ENCODE measurements at places on chromosomes 4 and X.

GRCh38 chr4:17757621-17758020 is 23.8 kb downstream of the FAM184B start:
- no peak for DNase-seq

GRCh38 chr4:64780664-64781063 is 371.4 kb upstream of the TECRL start:
- no peak for DNase-seq

DNA sequence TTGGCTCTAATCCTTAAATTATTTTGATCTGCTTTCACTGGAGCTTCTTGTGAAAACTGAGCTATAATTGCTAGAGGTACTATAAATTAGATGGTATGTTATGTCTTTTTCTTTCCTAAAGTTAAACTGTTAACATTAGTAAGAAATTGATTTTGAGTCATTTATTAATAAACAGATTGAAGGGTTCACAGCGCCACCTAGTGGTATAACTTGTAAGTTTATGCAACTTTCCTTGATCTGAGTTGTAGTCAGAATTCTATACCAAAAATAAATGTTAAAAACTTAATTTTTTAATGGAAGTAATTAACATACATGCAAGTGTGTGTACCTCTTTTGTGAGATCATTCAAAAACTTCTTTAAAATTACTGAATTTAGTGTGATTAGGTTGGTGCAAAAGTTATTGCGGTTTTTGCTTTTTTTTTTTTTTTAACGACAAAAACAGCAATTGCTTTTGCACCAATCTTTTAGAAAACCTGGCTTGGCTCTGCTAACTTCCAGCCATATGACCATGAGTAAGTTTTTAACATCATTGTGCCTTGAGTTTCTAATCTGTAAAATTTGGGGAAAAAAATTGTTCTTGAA is 151.5 kb downstream of the CENPC start:
- peak; percentile 7 for DNase-seq

DNA sequence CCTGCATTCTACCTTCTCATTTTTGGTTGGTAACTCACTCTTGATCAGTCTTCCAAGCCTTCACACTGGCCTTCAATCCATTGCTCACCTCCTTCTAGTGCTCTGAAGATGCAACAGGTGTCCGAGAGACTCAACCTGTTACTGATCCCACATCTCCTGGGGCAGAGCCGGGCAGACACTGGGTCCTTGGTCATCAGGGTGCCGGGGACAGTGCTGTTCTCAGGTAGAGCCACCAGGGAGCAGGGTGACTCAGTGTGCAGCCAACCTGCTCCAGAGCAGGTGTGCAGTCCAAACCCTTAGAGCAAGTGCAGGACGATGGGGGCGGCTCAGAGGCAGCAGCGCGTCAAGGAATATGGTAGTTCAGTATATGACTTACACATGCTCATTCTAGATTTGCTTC is 188.4 kb downstream of the DHX15 start:
- DNase-seq = no peak

DNA sequence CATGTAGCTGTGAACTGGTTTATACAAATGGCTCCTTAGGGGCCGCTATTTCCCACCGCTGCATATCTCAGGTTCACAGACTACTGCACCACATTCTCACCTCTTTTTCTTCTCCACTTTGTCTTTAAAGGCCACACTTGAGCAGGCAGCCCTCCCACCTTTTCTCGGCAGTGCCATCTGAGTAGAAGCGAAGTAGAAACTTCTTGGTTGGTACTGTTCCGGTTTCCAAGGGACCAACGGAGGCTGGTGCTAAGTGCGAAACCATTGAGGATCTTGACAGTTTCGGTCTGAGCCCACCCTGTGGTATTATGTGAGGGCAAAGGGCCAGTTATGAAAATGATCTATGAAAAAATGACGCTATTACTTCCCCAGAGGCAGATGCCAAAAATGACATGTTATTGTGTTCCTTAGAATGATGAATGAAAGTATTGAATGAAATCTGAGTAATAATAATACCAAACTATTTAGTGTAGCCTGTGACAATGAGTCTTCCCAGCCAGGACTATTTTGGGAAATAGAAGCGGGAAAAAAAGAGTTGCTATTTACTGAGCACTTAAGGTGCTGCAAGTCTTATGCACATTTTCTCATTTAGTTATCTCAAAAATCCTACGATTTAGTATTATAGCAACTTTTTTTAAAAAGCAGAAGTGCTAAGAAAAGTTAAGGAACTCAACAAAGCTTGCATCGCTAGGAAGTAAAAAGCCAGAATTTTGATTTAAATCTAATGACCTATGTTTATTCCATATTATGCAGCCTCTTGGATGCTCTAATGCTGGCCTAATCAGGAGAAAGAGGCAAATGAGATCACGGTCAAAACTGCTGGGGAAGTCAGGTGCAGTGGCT is 29.6 kb upstream of the CHRNA9 start:
- peak; percentile 74 for DNase-seq

DNA sequence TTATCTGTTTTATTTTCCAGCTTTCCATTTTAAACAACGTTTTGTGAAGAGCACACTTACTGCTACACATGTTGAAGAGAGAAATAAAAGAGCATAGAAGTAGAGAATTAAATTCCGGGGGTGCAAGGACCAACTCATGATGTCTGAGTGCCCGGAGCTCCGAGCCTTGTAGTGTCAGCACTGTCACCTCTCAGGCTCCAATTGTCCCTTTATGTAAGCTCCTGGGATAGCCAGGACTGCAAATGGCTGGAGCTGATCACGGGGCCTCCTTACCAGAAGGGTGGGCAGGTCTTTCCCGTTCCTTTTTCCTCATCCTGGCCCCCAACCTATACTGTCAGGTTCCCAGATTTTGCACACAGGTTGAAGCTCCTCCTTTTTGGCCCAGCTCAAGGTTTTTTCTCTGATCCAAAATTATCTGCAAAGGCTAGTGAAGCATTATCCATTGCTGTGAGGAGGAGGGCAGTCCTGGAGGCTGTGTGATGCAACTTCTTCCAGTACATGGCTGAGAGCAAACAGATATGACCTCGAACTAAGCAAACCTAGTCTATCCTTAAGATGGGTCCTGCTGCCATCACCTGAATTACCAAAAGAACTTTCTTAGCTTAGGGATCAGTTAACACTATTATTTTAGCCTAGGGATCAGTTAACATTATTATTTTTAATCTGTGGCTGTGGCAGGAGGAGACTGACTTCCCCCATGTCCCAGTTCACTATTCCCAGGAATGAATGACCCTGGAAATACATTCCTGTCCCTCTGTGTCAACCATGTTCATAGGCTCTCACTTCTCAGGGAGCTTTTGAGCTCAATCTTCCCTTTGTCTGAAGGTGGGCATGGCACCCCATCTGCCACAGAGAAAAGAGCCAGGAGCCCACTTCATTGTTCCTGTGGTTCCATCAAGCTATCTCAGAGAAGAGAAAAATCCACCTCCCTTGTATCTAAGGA is at the start of gene FGG:
TSS of gene FGG (minus strand) at position 185 of the 943 bp plus-strand sequence. CDS start at position 138, 47 bp downstream.
- no peak for DNase-seq

- no peak for DNase-seq
Observed at GRCh38 chr4:99029852-99030251, 34.3 kb downstream of the METAP1 start.

- no peak for DNase-seq
Observed at GRCh38 chrX:144946666-144947065, 300.6 kb upstream of the SPANXN1 start.

GRCh38 chr4:23972187-23972586 is 82.3 kb upstream of the PPARGC1A start:
- DNase-seq = no peak

DNA sequence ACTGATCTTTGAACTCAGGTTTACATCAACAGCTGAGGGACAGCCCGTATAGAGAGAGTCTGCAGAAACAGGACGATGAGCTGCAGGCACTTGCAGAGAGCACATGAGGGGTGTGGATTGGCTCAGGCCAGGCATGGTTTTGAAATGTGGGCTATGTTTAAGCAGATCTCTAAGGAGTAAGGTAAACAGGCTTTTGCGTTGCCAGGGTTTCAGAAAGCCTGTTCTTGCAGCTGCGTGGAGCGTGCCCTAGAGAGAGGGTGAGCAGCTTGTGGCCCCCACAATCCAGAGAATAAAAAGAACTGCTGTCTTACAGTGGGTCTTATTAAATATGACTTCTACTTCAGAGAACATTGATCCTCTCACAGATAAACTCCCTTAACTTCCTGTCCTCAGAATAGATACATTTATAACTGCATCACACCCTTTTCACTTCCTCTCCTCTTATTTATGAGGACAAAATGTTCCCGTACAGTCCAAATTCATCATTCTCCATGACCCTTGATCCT is 64.1 kb downstream of the TMA16 start:
- no peak for DNase-seq

- DNase-seq = no peak
Observed at GRCh38 chr4:5003372-5003857, 15.8 kb downstream of the CYTL1 start.

GRCh38 chrX:1153940-1154339 is 58.5 kb downstream of the CRLF2 start:
- no peak for DNase-seq

- peak; percentile 10 for DNase-seq
Observed at GRCh38 chrX:132958091-132958703, at the start of gene HS6ST2. TSS of gene HS6ST2 (minus strand) at chrX:132958629.

- no peak for DNase-seq
Observed at GRCh38 chr4:44777115-44777514, 50.8 kb upstream of the GNPDA2 start.

- DNase-seq = no peak
Observed at GRCh38 chr4:144494280-144494679, 151.7 kb upstream of the HHIP start.

GRCh38 chrX:103817502-103817901 is 14.6 kb downstream of the RAB9B start:
- DNase-seq = no peak

DNA sequence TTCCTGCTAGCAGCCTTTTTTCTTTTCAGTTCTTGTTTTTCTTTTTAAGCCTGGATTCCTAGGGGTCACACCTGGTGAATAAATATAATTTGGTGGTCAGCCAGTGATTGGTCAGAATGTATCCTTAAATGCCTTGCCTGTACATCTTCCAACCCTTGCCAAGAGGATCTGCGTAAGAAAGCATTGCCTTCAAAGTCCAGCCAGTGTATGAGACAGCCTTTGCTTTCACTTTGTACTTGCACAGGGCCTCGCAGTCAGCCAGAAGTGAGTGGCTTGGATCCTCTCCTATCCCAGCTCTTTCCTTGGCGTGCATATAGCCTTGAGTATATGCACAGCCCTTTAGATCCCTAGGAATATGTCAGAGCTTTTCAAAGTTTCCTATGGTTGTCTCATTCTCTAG is 22.2 kb downstream of the KANTR start:
- DNase-seq = no peak

DNA sequence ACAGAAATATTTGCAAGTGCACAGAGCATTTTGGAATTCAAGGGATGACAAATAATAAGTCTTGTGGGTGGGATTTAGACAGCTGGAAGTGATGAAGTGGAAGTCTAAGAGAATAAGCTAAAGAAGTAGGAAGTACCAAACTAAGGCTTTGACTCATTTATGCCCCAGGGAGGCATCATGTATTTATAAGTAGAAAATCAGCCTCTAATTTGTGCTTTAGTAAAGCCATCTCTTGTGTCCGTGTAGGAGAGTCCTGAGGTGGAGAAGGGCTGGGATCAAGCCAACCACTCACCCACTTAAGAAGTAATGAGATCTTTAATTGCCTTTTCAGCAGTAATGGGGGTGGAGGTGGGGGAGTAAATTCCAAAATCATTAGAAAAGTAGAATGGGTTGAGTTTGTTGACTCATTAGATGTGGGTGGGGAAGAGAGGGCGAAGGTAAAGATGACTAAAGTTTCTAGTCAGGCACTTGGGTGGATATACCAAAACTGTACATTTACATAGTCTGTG is 356.7 kb downstream of the STIM2 start:
- no peak for DNase-seq

DNA sequence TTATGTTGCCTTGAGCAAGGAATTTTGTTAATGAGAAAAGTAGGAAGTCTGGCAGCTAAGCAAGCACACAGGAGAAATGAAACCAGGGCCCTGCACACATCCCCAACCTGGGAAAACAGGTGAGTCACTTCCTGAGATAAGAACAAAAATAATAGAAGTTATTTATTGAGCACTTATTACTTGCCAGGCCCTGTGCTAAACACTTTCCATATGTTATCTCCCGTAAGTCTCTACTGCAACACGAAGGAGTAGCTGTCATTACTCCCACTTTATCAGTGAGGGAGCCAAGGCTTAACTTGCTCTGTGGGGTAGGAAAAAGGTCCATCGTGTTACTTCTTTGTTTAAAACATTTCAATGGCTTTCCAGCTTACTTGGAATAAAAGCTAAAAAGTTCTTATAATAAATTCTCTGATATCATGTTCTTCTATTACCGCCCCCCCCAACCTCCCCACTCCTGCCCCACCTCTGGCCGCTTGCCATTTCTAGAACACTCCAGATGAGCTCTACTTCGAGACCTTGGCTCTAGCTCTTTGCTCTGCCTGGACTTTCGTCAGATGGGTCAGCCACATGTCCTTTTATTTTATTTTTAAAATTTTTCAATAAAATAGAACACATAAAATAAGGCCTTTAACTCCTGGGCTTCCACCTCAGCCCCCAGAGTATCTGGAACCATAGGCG is 36.3 kb upstream of the PLAC8 start:
- no peak for DNase-seq

GRCh38 chr4:153582954-153583702 is 101.0 kb upstream of the TLR2 start:
- no peak for DNase-seq

GRCh38 chr4:141120036-141120593 is 13.2 kb downstream of the RNF150 start:
- no peak for DNase-seq

GRCh38 chr4:53598483-53598882 is 7.2 kb upstream of the LNX1 start:
- DNase-seq = no peak

- DNase-seq = no peak
Observed at GRCh38 chr4:174657472-174657871, 135.2 kb upstream of the HPGD start.

DNA sequence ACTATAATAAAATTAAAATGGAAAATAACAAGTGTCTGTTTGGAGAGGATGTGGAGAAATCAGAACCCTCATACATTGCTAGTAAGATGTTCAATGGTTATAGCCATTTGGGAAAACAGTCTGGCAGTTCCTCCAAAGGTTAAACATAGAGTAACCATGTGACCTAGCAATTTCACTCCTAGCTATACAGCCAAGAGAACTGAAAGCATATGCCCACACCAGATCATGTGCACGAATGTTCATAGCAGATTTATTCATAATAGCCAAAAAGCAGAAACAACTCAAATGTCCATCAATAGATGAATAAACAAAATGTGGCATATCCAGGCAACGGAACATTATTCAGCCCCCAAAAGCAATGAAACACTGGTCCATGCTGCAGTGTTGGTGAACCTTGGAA is 9.4 kb upstream of the CCNQ start:
- DNase-seq = no peak

DNA sequence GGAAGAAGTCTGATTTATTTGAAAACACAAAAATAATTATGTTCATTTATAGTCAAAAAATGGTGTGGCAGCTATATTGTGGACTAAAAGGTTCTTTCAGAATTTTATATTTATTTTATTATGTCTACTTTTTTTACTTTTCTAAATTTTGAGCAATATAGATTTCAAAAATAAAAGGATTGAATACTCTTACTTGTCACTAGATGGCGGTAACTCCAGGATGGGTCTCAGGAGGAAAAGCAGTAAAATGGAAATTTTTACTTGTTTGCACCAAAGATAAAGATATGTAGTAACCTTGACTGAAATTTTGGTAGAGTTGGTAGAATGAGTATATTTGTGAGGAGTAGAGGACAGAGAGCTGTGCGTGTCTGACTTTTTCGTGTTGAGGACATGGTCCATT is 14.5 kb upstream of the DACH2 start:
- DNase-seq = no peak

GRCh38 chrX:2504706-2505332 is 4.0 kb upstream of the DHRSX start:
- no peak for DNase-seq

All from stimulated activated naive CD8-positive, alpha-beta T cell treated with anti-CD3 and anti-CD28 coated beads, Interleukin-15, Interleukin-2, amounts not matched to agents 100 U/mL and 50 U/mL, for 24 hours (primary cell).